NCI-H2029 treated with DMSO at 0.1 percent for 48 hours (cell line): ENCODE measurements at places on chromosomes 4 and X.

GRCh38 chr4:104964410-104965175, 182.1 kb upstream of the TET2 start:
- no peak for DNase-seq

GRCh38 chrX:131081772-131082740, 23.9 kb downstream of the ARHGAP36 start:
- no peak for DNase-seq

DNA sequence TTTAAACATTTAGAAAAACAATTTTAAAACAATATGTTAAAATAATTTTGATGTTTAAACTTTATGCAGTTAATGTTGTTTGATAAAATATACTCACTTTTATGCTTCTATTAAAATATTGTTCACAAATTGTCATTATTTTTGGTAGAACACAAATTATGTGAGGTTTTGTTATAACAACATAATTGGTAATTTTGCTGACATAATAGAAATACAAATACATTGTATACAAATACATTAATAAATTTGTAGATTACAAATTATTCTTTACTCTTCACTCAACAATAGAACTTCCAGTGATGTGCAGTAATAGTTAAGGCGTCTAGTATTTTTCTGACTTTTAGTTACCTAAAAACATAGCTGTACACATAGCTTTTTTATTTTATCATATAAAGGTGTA, 1472.4 kb upstream of the ADGRL3 start:
- no peak for DNase-seq

- peak; percentile 5 for DNase-seq
These were observed 99.9 kb upstream of the KLHL13 start for GRCh38 chrX:118216509-118216908.

DNA sequence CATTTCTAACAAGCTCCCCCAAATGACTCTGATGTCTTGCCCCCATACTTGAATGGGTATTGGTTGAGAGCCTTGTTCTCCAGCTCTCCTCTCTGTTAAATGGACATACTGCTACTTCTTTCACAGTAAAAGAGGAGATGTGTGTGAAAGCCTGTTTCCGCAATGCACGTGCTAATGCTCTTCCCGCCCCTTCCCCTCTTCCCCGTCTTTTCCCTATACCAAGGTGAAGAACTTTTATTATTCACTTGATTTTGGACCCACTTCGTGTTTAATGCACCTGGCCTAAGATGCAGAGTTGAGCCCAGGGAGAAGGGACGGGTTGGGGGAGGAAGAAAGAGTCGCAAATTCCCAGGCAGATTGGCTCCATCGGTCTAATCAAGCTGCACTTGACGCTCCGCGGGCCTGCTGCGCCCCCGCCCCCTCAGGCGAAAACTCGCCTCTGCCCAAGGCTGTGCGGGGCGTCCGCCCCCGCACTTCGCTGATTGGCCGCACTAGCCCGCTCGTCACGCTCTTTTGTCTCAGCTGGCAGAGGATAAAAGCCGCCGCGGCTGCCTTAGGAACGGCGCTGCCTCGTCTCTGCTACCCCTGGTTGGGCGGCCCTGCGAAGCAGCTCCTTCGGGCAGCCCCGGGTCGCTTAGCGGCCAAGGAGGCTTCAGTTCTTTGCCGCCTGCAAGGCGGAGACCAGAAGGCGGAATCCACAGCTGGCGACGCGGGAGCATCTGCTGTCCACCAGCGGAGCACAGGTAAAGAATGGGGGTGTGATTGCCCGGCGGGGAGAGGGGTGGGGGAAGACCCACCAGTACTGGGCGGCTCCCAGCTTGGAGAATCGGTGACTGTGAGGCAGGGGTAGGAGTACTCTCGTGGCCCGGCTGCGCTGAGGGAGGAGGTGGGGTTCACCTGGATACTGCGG, at the start of gene ZCCHC12:
Gene ZCCHC12, plus strand, starts transcription at position 562 of the 910 bp plus-strand sequence. CDS start 1,421 bp downstream, outside the sequence.
- DNase-seq = peak; percentile 13

- no peak for DNase-seq
These were observed 537.4 kb upstream of the PCDH7 start for GRCh38 chr4:30182786-30183185.

GRCh38 chr4:818106-818921, 7.6 kb downstream of the CPLX1 start:
- DNase-seq = no peak

DNA sequence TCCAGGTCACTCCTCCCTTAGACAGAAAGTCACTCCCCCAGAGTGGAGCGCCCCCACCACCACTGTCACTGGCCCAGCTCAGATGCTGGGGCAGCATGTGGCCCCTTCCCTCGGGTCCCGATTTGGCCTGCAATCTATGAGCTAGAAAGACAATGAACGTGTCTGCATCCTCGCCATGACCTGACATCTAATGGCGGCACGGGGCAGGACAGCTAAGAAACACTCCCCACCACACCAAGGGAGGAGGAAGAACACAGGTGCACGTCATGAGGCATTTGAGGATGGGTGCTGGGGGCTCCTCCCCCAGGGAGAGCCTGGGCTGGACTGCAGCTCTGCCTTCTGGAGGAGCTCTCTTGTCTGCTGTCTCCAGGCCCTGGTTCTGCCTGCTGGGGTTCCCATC, 8.7 kb downstream of the RNF212 start:
- no peak for DNase-seq
